ENCODE measurements at places on chromosomes 6 and 20. TPM values are rescaled to one million over a fixed set of nuclear protein-coding genes. Genes with fewer than 3 reads are reported as not detected.

The SIRPB2 gene
- total RNA-seq, result not detected

The CAGE1 gene
- total RNA-seq, result 0.26 TPM

The HLA-DRB1 gene
- total RNA-seq, result not detected

The GFRA4 gene
- not detected for total RNA-seq

The CLDN20 gene
- total RNA-seq, result not detected

The TMEM200A gene
- total RNA-seq, result 15.6 TPM

The LY6G6C gene
- total RNA-seq, result 0.88 TPM

The ALDH5A1 gene
- 42.4 TPM for total RNA-seq

The TSBP1 gene
- total RNA-seq, result not detected

The DNMT3B gene
- total RNA-seq, result 95.5 TPM

The ULBP2 gene
- total RNA-seq, result 4.9 TPM

The SNRPB gene
- total RNA-seq, result 533 TPM

The MC3R gene
- total RNA-seq, result not detected

The UBD gene
- total RNA-seq, result 8.2 TPM

The CCDC167 gene
- 30.6 TPM for total RNA-seq

The IL17F gene
- not detected for total RNA-seq

The PRIM2 gene
- total RNA-seq, result 25.4 TPM

The HSPA1L gene
- 0.86 TPM for total RNA-seq

The PAX1 gene
- not detected for total RNA-seq

The EPPIN gene
- total RNA-seq, result not detected

The TNNC2 gene
- total RNA-seq, result not detected

The PPP1R3G gene
- 0.14 TPM for total RNA-seq

The SLC17A1 gene
- not detected for total RNA-seq

DNA sequence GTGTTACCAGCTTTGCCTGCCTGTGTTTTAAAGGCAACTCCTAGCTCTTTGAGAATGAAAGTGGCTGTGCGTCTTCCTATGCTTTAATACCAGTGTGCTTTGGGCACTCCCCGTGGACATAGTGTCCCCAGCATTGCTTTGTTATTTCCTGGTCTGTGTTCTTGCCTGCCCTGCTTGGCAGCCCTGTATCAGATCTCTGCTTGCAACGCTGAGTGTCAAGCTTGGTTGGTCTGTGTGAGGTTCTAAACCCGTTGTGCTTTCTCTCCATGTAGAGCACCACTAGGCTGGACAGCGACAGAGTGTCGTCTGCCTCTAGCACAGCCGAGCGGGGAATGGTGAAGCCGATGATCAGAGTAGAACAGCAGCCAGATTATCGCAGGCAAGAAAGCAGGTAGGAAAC, 80.2 kb downstream of the AFDN start:
- no peak for DNase-seq

GRCh38 chr6:5302220-5302946, 41.1 kb downstream of the FARS2 start:
- no peak for DNase-seq

GRCh38 chr20:13284830-13285229, 63.8 kb downstream of the ISM1 start:
- no peak for DNase-seq

- no peak for DNase-seq
Observed at GRCh38 chr20:15026759-15027158, 689.3 kb upstream of the FLRT3 start.

GRCh38 chr6:124436803-124437202, 525.4 kb upstream of the RNF217 start:
- DNase-seq, result no peak

- no peak for DNase-seq
Observed at GRCh38 chr20:4437131-4437530, 284.6 kb upstream of the PRND start.

DNA sequence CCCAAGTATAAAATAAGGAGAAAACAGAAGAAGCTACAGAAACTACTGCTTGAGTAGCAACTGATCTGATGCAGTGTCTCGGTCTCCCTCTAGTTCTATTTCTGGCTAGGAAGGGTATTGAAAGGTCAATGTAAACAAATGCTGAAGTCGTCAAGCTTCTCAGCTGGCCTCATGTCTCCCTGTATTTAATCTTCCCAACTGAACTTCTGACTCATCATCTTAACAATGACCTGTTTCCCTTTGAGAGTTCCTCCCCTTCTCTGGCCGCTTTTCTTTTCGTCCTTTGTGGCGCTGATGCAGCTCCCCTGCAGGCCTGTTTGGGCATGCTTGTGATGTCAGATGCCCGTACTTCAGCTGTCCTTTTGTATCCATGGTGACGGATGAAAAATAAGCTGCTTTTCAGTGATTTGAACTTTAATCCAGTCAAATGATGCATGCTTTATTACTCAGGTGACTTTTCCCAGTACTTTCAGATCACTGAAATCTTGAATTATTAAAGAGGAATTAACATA, 7.8 kb upstream of the LCA5 start:
- DNase-seq, result peak; percentile 93

GRCh38 chr6:84560436-84561390, 203.7 kb downstream of the TBX18 start:
- no peak for DNase-seq

DNA sequence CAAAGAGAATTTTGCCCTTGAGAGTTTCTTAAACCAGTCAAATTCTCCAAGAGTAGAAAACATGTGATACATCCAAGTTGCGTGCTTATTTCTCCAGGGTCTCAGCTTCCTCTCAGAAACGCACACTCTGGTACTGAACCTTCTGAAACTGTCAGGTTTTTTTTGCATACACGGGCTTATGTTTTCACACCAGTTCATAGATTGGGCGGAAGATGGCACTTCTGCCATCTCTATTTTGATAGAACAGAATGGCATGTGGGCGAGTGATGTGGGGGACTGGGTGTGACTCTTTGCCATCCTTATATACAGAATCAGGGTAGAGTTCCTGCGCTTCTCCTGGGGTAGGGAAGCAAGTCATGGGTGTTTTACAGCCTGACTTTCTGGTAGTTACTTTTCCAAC, 56.4 kb downstream of the ADTRP start:
- no peak for DNase-seq

DNA sequence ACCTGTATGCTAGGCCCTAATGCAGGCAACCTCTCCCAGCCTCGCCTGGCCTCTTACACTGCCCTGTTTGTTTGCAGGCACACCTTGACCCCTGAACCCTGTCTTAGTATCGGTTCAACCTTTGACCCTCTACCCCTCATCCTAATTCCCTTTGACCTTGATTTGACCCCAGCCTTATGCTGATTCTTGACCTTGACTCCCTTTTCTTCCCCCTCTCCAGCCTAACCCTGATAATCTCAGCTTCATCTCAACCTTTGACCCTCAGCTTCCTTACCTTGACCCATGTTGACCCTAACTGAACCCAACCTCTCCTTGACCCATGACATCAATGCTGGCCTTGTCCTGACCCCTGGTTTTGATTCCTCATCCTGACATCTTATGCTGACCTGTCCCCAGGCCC, 33.8 kb downstream of the UQCC2 start:
- DNase-seq, result no peak

DNA sequence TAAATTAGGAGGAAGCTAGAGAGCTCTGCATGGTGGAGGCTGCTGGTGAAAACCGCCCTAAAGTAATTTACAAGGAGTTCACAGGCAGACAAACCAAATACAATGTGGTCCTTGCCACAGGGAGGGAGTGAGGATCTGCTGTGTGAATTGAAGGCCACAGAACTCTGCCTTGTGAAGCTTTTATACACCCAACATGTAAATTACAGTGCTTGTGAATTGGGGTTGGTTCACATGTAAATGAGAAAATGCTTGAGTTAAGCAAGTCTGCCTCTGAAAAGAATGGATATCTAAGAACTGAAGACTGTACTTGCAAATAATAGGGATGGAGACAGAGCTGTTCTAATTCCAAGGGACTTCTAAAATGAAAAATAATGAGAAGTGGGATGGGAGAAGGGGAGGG, 194.2 kb downstream of the SLC35F1 start:
- DNase-seq, result no peak

DNA sequence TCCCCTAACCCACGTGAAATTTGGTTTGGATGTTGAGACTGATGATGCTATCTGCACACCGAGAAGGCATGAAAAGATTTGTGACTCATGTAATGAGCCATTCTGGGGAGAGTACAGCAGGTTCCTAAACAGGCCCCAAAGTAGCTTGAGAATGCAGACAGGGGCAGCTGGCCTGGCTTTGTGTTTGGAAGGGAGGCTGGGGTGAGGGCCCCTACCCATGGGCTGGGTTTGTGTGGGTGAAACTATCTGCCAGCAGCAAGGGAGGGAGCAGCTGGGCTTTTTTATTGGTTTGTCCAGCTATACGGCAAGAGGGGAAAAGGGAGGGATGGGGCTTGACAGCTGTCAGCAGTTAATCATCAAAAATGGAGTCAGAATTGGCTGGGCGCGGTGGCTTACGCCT, 87.0 kb upstream of the RNF24 start:
- DNase-seq, result no peak

DNA sequence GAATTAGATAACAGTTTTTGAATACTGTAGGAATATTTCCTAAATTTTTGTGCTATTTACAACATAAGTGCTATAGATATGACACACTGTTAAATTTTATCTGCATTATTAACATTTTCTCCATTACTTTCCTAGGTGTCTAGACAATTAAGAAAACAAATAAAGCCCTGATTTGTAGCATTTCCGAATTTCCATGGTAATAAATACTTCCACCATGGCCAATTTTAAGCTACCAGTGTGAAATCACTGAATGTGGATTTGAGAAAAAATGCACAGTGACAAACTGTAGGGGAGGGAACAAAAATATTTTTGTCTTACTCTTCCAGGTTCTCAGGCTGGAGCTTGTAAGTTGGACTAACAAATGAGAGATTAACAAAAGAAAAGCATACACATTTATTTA, 27.9 kb downstream of the LIN28B start:
- no peak for DNase-seq

DNA sequence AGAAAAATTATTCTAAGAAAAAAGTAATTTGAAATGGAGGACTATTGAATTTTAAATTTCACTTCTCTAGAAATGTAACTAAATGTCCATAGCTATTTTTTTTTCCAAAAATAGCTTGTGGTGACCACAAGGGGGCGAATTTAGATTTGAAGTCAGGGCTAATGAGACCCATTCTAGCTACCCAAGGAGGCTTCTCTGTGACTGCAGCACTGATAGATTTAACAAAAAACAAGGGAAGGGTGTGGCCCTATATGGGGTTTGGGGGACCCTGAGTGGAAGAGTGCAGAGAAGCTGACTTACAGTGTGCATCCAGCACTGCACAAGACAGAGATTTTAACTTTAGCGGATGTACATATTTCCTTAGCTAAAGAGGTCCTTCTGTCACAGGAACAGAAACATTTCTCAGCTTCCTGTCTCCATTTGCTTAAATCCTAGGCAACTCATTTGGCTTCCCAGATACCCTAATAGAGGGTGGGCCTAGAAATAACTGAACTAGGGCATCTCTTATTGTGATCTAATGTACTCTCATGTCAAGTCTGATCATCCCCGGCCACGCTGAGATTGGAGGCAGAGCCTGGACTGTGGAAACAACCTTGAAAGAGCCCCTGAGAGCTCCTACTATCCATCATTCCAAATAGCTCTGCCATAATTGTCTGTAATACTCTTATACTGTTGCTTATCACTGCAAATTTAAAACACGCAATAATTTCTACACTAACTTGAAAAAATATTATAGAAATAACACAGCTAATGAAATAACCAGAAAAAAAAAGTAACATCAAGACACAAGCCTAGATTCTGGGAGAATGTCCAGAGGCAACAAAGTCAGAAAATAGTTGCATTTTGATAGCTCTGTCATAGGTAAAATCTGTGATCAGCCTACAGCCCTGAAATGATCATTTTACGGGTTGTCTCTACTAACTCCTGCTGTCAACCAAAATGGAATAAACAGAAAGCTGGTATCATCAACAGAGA, 93.6 kb downstream of the SNAP91 start:
- peak; percentile 37 for DNase-seq

DNA sequence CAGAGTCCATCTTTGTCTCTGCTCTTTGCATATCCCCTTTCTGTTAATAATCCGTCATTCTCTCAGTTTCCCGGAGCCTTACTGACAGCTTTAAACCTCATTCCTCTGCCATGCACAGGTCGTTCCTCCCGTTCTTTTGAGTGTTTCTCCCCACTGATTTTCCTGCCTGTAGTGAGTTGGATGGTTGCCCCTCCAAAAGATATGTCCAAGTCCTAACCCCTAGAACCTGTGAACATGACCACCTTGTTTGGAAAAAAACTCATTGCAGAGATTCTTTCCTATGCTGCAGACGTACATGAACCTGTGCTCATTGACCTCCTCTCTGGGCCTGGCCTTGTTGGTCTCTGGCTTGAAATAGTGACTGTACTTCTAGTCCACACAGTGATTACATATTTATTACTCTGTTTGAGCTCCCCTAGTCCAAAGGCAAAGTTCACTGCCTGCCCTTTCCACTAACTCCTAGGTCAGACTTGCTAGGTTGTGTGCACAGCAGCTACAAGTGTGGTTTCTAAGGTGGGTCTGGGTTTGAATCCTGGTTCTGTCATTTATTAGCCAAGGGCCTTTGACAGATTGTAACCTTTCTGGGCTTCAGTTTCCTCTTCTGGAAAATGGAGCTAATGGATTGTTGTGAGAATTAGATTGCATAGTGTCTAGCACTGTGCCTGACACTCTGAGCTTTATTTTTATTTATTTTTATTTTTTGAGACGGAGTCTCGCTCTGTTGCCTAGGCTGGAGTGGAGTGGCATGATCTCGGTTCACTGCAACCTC, 29.3 kb downstream of the PPARD start:
- no peak for DNase-seq

GRCh38 chr6:25295651-25296050, 16.5 kb downstream of the CARMIL1 start:
- DNase-seq, result no peak

GRCh38 chr6:148203281-148203925, 139.2 kb upstream of the SASH1 start:
- DNase-seq, result no peak

DNA sequence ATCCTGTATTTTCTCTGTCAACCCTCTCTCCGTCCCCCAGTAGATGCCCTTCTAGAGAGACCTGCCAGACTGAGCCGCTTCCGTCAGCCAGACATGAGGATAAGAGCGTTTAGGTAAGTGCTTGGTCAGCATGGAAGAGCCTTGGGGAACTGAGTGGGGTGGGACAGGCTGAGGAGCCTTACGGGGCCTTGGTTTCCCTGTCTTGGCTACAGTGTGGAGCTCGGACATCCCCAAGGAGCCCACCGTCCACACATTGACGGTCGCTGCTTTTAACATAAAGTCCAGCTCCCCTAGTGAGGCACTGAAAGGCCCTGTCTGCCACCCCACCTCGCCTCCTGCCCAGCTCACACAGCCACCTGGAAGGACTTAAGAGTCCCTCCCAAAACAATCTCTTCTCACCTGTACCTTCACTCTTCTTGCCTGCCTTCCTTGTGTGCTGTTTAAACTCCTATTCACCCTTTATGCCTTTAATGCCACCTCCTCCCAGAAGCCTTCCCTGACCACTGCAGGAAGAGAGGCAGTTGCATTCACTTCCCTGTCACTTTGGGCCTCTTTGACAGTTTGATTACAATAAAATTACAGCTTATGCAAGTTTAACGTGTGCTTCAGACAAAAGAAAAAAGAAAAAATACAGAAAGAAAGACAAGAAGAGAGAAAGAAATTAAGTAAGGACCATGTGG, 42.3 kb downstream of the PDYN start:
- no peak for DNase-seq
